Suprapubic skin (tissue), 4 donors: ENCODE measurements at places on chromosomes 11 and 22. TPM values are rescaled to one million over a fixed set of nuclear protein-coding genes. Genes with fewer than 3 reads are reported as not detected.

- no peak for DNase-seq
Observed at GRCh38 chr11:90564531-90564930, 341.7 kb upstream of the CHORDC1 start.

Gene OR5D16
- total RNA-seq = not detected

DNA sequence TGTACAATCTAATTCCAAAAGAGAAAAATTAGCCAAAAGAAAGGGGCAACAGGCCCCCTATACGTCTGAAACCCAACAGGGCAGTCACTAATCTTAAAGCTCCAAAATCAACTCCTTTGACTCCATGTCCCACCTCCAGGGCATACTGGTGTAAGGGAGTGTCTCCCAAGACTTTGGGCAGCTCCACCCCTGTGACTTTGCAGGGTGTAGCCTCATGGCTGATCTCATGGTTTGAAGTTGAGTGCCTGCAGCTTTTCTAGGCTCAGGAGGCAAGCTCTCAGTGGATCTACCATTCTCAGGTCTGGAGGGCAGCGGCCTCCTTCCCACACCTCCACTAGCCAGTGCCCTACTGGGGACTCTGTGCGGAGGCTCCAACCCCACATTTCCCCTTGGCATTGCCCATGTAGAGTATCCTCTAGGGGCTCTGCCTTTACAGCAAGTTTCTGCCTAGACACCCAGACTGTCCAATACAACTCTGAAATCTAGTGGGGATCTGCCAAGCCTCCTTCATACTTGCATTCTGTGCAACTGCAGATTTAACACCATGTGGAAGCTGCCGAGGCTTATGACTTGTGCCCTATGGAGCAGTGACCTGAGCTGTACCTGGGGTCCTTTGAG is 94.5 kb downstream of the TRIM29 start:
- peak; percentile 21 for DNase-seq

- DNase-seq = no peak
Observed at GRCh38 chr11:392102-392777, 1.8 kb upstream of the PKP3 start.

- DNase-seq = no peak
Observed at GRCh38 chr22:37420686-37421467, 6.4 kb downstream of the ELFN2 start.
